ENCODE measurements at places on chromosomes 3 and 15.

DNA sequence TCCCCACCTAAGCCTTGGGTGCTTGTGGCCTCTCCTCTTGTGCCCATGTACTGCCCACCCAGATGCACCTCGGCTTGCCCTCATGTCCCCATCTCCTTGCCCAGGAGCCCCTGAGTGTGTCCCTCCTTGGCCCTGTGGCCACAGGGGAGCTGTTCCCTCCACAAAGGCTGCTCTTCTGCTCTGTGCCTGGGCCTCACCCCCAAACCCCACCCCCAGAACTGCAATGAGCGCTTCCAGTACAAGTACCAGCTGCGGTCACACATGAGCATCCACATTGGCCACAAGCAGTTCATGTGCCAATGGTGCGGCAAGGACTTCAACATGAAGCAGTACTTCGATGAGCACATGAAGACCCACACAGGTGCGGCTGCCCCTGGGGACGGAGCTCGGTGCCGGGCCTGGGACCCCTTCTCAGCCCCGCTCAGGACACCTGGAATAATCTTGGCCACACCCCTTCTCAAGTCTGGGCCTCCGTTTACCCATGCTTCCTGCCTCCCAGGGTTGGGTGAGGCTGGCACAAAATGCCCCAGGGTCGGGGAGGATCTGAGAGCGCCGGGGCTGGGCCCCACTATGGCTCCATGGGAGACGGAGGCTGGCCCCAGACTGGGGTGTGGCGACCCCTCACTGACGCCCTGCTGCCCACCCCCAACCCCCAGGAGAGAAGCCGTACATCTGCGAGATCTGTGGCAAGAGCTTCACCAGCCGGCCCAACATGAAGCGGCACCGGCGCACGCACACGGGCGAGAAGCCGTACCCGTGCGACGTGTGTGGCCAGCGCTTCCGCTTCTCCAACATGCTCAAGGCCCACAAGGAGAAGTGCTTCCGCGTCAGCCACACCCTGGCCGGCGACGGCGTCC lies 10.3 kb downstream of the ZBTB47 start:
- DNase-seq, result no peak

GRCh38 chr3:27596334-27596841 lies 112.2 kb upstream of the SLC4A7 start:
- DNase-seq, result no peak

DNA sequence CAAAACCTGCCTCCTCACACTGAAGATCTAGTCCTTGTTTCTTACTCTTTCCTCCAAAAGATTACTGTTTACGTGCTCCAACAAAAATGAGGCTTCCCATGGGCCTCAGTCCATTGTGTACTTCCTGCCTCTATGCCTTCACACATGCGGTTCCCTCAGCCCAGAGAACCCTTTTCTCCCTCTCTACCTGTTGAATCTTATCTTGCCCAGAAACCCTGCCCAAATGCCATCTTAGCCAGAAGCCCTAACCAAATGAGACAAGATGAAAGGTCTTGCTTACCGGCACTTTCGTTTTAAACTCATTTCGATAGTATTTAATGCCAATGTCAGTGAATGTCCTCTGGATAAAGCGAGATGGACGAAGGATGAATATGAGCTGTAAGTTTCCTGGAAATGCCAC lies 85.5 kb downstream of the B3GNT5 start:
- DNase-seq, result no peak

GRCh38 chr15:29034593-29035335 lies 149.0 kb downstream of the APBA2 start:
- DNase-seq, result no peak

DNA sequence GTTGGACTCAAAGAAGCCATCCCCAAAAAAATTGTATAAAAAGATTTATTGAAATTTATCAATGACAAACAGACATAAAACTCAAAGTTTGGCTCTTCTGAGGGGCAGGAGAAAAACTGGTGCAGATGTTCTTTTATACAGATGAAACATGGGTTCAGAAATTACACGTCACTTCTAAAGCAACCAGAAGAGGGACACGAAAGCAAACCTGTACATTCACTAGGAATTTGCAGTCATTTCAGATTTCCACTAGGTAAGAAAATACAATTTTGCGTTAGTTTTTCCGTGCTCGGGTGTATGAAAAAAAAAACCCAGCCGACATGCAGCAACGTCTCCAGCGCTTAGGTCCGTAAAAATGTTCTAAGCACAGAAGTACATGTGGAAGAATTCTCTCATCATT lies 41.8 kb downstream of the ANP32A start:
- DNase-seq, result no peak

- DNase-seq, result no peak
These were observed 23.7 kb downstream of the CPN2 start for GRCh38 chr3:194327218-194328052.

DNA sequence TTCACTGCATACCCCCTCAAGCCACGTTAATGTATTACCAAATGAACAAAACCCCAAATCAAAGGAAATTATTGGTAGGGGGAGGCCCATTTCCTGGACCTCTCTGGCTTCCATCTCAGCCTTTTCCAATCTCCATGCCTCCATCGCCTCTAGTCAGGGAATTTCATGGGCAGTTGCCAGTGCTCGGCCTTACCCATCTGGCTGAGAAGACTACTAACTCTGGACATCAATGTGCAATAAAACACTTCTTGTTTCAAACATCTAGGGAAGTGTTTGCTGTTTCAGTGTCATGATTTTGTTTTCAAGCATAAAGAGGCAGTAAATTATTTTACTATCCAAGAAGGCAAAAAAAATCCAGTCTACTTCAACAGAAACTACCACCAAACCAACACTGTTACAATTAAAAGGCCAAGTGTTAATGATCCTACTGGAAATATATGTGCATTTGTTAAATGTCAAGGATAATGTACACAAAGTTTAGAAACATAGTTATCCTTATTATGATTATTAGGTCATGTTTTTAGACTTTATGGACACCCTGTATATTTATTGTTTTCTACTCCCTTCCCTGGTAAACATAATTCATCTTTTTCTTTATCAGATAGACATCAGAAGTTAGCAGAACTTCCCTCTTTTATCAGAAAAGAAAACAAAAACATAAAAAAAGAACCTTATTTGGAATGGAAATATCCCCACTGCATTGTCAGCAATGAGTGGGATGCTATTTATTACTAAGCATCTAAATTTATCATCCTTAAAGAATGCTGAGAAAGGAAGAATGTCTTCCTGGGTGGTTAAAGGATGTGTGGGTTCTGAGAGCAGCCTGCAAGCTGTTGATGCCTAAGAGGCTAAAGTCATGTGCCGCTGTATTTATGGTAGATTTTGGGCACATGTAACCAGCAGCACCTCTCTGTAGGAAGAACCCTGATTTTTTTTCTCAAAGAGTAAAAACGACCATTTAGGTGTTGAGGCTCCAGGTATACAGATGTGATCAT lies 15.2 kb downstream of the LDHAL6B start:
- DNase-seq, result no peak

DNA sequence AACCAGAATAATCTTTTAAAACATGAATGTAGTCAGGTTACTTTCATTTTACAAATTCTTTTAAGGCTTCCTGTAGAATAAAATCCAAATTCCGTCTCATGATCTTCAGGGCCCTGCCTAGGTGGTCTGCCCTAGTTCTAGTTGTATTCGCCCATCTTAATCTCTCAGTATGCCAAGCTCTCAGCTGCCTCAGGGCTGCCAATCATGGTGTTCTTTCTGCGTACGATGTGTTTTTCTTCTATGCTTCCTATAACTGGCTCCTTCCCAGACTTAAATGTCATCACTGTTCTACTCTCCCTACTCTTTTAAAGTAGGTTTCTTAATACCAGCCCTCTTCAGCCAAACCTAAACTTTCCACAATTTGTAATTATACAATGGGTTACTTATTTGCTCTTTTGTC lies 107.4 kb downstream of the GREM1 start:
- no peak for DNase-seq

DNA sequence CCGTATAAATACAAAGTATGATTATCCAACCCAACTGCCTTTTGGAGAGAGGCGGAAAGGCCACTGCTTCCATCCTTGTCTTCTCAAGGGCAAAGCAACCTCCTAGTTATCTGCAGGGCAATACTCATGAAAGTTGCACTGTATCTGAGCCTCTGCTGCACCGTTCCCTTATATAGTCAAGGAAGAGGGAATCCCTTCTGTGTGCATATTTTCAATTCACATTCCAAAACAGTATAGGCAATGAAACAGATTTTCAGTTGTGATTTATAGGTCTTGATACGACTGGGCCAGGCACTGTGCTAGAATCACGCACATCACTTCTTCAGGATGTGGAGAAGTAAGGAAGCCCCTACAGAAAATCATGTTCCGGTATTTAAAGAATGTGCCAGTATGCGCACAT lies 455.7 kb downstream of the FOXP1 start:
- DNase-seq, result no peak

DNA sequence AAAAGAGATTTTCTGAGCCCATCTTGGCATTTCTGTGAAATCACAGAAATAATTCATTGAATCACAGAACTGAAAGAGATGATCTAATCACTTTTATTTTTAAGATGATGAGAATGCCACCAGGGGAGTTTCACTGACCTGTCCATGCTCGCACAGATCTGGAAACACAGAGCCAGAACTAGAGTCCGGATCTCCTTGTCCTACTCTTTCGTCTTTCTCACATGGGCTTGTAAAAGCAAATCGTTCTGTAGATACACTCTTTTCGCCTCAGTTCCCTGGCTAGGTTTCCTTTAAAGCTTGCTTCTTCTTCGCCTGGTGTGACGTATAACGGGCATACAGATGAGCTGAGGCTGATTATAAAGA lies 122.5 kb upstream of the SPRED1 start:
- no peak for DNase-seq

GRCh38 chr15:84970843-84971242 lies 10.8 kb upstream of the PDE8A start:
- no peak for DNase-seq

DNA sequence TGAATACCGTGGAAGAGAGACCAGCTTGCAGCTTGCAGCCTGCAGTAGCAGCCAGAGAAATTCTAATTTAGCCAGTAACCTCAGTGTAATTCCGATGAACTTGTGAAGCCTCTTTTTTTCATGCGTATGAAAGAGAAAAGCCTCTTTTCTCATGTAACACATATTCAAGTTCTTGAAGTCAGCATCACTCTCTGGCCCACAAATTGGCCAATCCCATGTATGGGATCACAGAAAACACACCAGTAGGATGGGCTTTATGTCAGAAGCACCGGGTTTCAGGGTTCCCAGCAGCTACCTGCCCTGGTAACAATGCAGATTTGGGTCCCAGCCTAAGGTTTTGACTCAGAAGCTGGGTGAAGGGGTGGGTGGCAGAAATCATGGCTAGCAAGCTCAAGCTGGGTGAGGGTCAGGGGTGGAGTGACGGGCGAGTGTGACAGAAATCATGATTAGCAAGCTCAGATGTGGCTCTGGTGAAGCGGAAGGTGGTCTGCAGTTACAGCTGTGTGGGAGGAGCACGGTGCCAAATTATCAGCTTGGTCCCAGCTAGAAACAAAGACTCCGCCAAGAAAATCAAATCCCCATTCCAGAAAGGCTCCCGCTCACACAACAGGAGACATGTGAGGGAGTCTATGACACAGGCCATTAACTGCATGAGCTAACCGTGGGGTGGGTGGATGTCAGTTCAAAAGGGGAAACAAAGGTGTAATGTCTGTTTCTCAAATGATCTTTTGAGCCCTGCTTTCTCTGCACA lies 86.6 kb downstream of the SNRK start:
- no peak for DNase-seq

- DNase-seq, result peak; percentile 31
These were observed 462 bp downstream of the IGDCC3 start for GRCh38 chr15:65377105-65377975.

- no peak for DNase-seq
These were observed 13.0 kb downstream of the CERS3 start for GRCh38 chr15:100515758-100516157.

DNA sequence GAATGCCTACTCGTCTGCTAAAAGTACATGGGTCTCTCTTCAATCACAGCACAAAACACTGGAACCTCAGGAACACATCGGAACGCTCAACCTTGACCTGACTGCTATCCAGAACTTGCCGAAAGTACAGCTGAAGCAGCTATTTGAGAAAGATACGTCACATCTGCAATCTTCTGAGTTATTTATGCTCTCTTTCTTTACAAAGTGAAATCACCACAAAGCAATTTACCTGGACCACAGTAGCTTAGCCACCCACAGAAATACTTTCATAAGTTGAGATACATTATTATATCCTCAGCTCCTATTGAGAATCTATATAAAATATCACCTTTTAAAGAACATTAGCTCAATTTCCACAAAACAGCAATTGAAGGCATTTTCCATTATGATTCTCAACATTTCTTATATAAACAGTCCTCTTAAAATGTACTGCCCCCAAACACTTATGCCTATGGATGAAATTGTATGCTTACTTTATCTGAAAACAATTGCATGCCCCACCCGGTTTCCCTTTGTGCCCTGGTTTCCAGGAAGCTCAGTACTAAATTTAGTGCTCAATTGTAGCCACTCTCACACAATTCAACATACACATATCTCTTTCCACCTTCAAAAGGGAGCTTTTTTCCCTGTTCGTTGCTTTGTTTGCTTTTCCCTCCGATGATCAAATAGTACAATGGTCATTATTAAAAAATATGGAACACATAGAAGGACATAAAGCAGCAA lies 31.8 kb downstream of the HEG1 start:
- no peak for DNase-seq

DNA sequence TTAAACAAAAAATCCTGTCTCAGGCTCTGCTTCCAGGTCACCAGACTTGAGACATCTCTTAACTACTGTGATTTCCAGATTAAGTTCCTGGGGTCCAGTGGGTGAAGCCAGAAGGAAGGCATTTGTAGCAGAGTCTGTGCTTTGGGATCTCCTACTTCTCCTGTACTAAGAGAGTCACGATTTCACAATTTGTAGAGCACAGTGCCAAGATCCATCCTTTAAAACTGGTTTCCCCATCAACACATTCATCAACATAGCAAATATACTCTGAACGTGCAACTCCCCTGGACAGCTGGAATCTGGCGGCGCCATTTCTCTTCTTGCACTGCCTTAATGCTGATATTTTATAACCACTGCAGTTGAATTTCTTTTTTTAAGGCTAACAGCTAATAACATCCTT lies 33.2 kb downstream of the CDCP1 start:
- no peak for DNase-seq

- no peak for DNase-seq
These were observed 303.3 kb upstream of the CBLB start for GRCh38 chr3:106172101-106172500.

DNA sequence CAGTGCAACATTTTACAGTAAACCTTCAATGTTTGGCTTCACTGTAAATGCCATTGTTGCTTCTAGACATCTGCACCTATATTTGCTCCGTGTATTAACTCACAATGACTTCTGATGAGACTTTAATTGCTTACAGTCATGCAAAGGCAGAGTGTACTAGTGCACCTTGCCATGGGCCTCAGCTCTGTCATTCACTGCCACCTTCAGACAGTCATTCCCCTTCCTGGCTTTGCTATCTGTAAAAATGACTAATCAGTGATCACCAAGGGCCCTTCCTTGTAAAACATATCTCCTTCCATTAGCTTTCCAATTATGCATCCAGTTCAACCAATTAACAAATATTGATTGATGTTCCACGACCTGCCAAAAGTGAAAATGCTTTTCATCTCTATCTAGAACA lies 120.3 kb downstream of the ARRDC4 start:
- DNase-seq, result no peak

- no peak for DNase-seq
These were observed 26.5 kb downstream of the GOLGA6A start for GRCh38 chr15:74055804-74056203.

- DNase-seq, result no peak
These were observed 68.9 kb upstream of the WNT5A start for GRCh38 chr3:55555873-55556618.

All from activated naive CD4-positive, alpha-beta T cell treated with anti-CD3 and anti-CD28 coated beads, Interleukin-2, amount 50 U/mL, for 72 hours (primary cell).